ENCODE measurements at places on chromosomes 1 and 21.

GRCh38 chr21:30193201-30193600 is 22.7 kb downstream of the CLDN8 start:
- no peak for DNase-seq

- no peak for DNase-seq
Observed at GRCh38 chr1:3018051-3018471, 3.2 kb upstream of the ACTRT2 start.

- no peak for DNase-seq
Observed at GRCh38 chr1:56436912-56437417, 142.4 kb downstream of the PLPP3 start.

DNA sequence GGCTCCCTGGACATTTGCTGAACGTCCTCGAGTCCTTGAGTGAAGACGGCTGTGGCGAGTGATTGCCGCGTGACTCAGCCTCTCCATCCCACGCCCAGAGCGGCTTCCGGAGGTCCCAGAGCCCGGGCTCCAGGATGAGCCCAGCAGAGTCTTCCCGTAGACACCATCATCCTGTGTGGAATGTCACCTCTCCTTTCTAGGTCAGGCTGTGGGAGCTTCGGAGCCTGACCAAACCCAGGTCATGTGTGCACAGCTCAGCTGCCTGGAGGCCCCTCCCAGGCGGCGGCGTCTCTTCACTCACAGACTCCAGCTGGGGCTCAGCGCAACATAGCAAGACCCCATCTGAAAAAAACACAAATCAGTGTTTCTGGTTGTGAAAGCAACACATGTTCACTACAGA is 38.2 kb downstream of the PRKCZ start:
- DNase-seq: peak; percentile 64

GRCh38 chr1:15628003-15628402 is 10.7 kb downstream of the DDI2 start:
- DNase-seq: no peak

- DNase-seq: peak; percentile 26
Observed at GRCh38 chr1:202279806-202280205, 61.9 kb downstream of the UBE2T start.

GRCh38 chr1:39528082-39528481 is 36.6 kb downstream of the BMP8A start:
- no peak for DNase-seq

DNA sequence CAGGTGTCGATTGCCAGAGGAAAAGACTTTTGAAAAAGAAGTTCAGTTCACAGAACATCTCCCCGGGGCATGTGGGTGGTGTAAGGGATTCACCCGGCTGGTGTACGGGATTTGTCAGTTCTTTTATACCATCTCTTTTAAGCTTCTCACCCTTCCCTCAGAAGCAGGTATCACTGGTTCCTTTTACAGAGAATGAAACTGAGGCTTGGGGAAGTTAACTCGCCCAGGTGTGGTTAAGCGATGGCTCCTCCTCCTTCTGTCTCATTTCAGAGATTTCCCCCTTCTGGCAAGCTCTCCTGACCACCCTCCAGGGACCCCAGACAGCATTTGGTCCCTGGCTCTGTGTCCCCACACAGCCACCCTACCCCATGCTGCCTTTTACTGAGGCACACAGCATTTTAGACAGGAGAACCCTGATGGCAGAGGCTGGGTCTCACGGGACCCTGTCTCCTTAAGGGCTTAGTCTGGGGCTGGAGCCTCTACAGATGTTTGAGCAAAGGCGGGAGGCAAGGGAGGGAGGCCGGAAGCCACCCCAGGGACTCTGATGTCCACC is 2.8 kb upstream of the ECE1 start:
- no peak for DNase-seq

GRCh38 chr1:115138271-115138670 is 49.0 kb upstream of the TSPAN2 start:
- no peak for DNase-seq

- DNase-seq: no peak
Observed at GRCh38 chr1:65830306-65830705, 37.6 kb downstream of the PDE4B start.

- no peak for DNase-seq
Observed at GRCh38 chr21:44089001-44089911, 17.9 kb upstream of the PWP2 start.
